ENCODE measurements at places on chromosomes 12 and 14.

DNA sequence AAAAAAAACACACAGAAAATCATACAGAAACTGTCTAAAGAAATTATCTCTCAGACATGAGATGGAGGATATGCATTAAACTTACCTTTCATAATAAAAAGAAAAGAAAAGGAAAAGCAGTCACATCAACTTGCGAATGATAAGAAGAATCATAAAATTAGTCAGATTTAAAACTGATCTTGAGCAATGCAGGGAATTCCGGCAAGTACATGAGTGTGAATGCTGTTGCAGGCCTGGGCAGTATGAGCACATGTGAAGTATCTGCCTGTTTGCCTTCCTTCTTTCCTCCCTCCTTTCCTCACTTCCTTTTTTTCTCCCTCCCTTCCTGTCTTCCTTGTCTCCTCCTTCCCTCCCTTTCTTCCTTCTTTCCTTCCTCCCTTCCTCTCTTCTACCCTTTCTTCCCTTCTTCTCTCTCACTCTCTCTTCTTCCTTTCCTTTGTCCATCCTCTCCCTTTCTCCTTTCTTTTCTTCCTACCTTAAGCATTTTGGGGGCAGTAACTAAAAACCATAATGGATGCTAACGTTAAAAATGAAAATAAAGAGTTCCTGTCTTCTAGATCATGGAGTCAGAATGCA lies 38.5 kb upstream of the SLC6A15 start:
- peak; percentile 70 for DNase-seq

- DNase-seq = peak; percentile 46
Observed at GRCh38 chr14:52583544-52583943, 30.9 kb downstream of the GPR137C start.

GRCh38 chr12:126760092-126760491 lies 1506.9 kb upstream of the TMEM132C start:
- DNase-seq = no peak

DNA sequence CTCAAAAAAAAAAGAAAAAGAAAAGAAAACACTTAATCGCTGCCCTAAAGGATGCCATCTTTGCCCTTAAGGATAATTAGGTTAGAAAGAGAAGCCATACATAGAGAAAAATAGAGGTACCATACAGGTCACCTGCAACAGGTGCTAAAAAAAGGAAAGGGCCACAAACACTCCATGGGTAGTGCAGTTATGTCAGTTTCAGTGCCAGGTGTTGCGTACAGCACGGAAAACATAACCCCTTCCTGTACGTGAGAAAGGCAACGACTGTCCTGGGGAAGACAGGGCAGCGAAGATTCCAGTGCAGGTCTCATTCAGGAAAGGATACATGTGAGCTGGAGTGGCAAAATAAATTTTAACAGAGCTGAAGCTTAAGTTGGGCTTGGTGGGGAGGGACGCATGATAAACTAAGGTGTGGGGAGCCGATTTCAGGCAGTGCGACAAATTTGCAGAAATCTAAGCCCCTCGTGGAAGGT lies 553 bp upstream of the DAZAP2 start:
- peak; percentile 28 for DNase-seq

DNA sequence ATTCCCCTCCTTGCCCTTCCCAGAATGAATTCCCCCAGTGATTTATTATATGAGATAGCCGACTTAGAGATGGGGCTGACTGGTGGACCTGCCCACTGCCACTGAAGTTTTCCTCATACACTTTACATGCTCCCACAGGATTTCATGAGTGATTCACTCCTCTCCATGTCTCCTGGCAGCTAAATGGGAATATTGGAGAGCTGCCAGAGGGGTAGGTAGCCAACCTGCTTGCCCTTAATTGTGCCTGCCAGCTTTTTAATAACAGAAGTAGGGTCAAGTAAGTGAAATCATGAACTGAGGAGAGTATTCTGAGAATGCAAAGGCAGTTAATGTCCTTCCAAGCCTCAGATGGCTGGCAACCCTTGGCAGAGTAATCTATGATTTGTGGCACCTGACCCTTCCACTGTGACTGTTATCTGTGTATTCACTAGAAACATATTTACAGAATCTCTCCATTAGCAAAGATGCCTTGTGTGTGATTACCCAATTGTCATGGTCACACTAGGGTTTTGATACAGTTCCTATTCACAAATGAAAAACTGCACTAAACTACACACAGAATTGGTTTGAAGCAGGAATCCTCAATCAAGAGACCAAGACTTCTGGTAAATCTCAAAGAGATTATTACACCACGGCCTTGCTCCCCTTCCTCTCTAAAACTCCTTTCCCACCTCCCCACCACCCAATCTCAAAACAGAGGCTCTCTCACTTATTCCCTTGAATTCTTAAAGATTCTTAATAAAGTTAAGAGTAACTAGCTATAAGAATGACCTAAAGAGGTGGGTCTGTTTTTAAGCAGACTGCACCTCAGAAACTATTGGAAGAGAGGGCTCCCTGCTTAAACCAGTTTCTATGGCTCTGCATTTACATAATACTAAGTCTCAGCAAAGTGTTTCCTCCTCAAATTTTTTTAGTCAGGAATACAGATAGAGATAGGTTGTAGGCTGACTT lies 17.2 kb downstream of the NKX2-1 start:
- no peak for DNase-seq

GRCh38 chr14:69845787-69846186 lies 33.4 kb upstream of the SMOC1 start:
- peak; percentile 16 for DNase-seq

GRCh38 chr12:69550569-69551350 lies 34.5 kb upstream of the CCT2 start:
- no peak for DNase-seq

DNA sequence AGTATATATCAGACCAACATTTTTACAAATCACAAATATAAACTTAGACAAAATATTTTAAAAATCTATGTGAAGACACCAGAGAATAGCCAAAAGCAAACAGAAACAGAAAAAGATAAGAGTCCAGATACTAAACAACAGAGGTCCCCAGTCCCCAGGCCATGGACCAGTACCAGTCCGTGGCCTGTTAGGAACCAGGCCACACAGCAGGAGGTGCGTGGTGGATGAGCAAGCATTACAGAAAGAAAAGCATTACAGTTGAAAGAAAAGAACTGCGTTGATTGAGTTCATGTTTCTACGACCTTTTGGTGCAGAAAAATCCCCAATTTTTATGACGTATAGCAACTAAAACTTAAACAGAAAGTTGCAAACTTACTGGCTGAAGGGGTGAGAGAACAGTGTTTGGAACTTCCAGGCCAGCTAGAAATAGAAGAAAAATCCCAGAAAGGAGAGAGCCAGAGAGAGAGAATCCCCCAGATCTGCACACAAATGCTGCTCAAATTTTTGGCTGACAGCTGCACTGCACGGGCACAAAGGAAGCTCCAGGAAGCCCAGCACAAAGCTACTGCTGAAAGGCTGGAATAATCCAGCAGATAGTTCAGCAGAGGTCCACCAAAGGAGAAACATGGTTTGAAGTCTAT lies 159.6 kb upstream of the C14orf180 start:
- no peak for DNase-seq

GRCh38 chr12:67981287-67982162 lies 7.7 kb upstream of the IFNG-AS1 start:
- DNase-seq = peak; percentile 81

- no peak for DNase-seq
Observed at GRCh38 chr12:22662356-22662755, 37.4 kb downstream of the ETNK1 start.

DNA sequence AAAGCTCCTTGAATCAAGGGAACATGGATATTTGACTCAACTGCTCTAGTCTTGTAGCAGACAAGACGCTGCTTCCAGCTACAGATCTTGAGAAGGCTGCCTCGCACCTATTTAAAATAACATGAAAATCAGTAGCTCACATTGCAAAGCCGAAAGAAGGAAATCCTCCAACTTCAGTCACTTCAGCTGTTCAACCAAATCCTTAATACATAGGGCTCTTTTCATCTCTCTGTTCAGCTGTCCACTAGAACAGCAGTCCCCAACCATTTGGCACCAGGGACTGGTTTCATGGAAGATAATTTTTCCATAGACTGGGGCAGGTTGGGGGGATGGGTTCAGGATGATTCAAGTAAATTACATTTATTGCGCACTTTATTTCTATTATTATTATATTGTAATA lies 1116.0 kb upstream of the TMEM132C start:
- DNase-seq = no peak

GRCh38 chr12:114625294-114625851 lies 58.6 kb downstream of the TBX3 start:
- peak; percentile 59 for DNase-seq

GRCh38 chr12:27906127-27906500 lies 66.4 kb downstream of the PTHLH start:
- DNase-seq = peak; percentile 53

- DNase-seq = no peak
Observed at GRCh38 chr12:72286526-72286925, 14.4 kb downstream of the TRHDE start.

DNA sequence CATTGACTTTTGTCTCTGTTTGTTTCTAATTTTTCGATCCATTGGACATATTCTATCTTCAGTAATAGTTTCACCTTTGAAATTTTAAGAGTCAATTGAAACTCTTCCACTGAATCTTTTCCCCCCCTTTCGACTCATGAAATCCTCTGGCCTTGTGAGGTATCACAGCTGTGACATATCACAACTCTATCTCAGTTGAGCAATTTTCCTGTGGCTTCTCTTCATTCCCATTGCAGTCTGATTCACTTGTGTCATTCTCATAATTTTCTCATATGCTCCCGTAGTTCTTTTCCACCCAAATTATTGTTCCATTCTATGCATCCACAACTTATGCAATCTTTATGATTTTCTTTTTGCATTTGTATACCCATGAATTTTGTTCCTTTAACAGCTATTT lies 261.6 kb downstream of the DACT1 start:
- peak; percentile 59 for DNase-seq

- peak; percentile 65 for DNase-seq
Observed at GRCh38 chr12:123141615-123142517, 9.0 kb downstream of the PITPNM2 start.

DNA sequence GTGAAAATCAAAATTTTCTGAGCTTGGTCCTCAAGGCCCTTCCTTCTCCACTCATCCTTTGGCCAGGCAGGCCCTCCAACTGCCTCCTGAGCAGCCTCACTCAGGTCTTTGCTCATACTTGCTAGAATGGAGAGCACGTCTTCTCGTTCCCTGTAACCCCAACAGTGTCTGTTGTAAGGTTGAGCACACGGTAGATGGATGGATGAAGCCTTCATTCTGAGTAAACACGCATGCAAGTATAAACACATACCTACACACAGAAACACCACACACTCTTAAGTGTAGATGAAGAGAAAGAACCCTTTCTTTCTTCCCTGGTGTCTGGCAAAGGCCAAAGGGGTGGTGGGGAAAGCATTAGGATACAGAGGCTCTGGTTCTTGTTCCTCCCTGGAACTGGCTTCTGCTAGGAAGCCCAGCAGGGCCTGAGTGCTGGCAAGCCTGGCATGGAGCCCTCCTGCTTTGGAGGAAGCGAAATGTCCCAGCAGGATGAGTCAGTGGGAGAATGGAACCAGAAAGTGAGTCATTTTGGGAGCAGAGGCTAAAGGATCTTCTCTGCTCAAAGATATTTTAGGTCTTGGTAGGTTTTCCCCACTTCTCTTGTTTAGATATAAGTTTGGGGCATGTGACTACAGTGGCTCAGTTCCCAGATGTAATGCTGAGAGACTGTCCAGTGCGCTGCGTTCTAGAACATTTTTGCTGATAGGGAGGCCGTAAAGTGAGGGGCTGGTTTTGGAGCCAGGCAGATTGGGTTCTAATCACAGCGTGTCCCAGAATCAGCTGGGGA lies 127.4 kb downstream of the CACNA1C start:
- peak; percentile 27 for DNase-seq

- DNase-seq = no peak
Observed at GRCh38 chr12:117005417-117006046, 93.7 kb downstream of the TESC start.

- peak; percentile 13 for DNase-seq
Observed at GRCh38 chr12:57694459-57695019, 607 bp downstream of the OS9 start.

DNA sequence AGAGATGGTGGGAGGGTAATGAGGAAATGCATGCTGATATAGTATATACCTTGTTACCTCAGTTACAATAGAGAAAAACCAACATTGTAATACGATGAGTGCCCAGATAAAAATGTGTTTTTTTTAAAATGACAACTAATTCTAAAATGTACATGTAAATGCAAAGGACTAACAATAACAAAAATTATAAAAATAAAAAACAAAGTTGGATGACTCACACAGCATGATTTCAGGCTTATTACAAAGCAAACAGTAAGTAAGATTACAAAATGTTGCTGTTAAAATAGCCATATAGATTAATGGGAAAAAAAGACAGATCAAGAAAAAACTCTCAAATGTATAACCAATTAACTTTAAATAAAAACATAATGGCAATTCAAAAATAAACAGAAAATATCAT lies 1099.4 kb downstream of the FSCB start:
- DNase-seq = no peak

DNA sequence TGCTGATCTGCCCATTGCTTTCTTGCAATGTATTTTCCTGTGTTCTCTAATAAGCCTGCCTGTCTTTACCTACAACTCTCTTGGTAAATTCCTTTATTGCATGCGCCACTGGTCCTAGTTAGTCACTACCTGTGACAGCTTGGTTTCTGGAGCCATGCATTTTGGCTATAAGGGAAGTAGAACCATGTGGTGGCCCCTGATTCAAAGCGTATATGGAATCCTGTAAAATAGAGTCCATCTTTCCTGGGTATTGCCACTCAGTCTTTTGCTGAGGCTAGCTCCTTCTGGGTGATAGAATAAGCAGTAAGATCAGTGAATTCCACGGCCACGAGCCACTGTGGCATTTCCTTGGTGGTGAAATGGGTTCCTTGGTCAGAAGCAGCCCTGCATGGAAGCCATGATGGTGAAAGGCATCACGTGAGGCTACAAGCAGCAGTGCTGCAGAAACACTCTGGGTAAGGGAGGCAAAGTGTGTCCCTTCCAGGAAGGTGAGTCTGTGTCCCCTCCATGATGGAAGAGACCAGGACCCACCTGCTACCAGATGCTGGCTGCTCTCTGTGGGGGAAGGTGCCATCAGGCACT lies 19.6 kb downstream of the TNFAIP2 start:
- DNase-seq = no peak

GRCh38 chr12:53726946-53727309 lies 324 bp downstream of the CALCOCO1 start:
- DNase-seq = peak; percentile 47

DNA sequence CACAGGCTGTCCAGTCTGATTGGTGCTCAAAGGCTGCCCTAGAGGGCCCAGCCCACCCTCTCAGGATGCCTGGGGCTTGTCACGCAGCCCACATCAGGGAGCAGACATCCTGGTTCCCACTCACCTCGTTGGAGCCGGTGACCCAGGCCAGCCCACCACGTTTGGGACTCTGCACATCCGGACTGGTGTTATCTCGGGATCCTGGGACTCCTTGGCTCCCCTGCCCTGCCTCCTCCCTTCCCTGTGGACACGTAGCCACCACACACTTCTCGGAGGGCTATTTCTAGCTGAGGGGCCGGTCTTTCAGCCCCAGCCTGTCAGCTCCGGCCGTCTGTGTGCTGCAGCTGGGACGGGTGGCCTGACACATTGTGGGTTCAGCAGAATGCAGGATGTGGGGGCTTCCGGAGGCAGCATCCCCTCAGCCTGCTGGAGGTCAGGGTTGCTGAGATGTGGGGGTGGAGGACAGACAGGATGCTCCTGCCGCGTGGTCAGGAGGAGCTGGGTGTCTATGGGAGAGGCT lies 12.8 kb upstream of the FGF23 start:
- DNase-seq = no peak

GRCh38 chr12:130881046-130881445 lies 9.2 kb downstream of the RAN start:
- DNase-seq = no peak
